Right ventricle myocardium inferior (tissue), 1 donor: ENCODE measurements at places on chromosomes 16 and 17. TPM values are rescaled to one million over a fixed set of nuclear protein-coding genes. Genes with fewer than 3 reads are reported as not detected.

Gene DOC2B
- total RNA-seq = 4.5 TPM

Gene MAP2K6
- 3.8 TPM for total RNA-seq

DNA sequence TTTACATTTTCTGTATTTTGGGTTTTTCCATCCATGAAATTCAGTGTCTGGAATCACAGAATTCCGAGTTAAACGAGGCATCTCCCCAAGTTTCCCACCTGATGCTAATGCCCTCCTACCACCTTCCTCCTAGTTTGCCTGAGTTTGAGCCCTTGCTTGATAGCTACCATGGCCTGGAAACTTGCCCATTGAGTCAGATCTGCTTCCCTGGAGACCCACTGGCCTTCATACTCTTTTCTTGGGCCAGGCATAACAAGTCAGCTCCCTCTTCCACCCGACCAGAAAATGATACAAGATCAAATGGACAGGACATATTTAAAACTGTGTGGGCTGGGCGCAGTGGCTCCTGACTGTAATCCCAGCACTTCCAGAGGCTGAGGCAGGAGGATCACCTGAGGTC is 10.2 kb downstream of the SETD1A start:
- no peak for DNase-seq

- no peak for DNase-seq
Observed at GRCh38 chr17:10031606-10032005, 126.5 kb upstream of the RCVRN start.

- DNase-seq = no peak
Observed at GRCh38 chr16:2950773-2951172, 13.3 kb upstream of the KREMEN2 start.

GRCh38 chr17:2101448-2102257 is 46.8 kb downstream of the HIC1 start:
- no peak for DNase-seq

DNA sequence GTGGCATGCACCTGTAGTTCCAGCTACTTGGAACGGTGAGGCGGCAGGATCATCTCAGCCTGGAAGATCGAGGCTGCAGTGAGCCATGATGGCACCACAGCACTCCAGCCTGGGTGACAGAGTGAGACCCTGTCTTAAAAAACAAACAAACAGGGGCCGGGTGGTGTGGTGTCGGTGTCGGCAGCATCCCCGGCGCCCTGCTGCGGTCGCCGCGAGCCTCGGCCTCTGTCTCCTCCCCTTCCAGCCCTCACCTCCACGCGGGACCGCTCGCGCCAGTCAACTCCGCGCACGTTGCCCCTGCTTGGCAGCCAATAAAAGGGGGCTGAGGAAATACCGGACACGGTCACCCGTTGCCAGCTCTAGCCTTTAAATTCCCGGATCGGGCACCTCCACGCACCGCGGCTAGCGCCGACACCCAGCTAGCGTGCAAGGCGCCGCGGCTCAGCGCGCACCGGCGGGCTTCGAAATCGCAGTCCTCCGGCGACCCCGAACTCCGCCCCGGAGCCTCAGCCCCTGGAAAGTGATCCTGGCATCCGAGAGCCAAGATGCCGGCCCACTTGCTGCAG is 204.7 kb downstream of the CDRT15L2 start:
- DNase-seq = no peak

DNA sequence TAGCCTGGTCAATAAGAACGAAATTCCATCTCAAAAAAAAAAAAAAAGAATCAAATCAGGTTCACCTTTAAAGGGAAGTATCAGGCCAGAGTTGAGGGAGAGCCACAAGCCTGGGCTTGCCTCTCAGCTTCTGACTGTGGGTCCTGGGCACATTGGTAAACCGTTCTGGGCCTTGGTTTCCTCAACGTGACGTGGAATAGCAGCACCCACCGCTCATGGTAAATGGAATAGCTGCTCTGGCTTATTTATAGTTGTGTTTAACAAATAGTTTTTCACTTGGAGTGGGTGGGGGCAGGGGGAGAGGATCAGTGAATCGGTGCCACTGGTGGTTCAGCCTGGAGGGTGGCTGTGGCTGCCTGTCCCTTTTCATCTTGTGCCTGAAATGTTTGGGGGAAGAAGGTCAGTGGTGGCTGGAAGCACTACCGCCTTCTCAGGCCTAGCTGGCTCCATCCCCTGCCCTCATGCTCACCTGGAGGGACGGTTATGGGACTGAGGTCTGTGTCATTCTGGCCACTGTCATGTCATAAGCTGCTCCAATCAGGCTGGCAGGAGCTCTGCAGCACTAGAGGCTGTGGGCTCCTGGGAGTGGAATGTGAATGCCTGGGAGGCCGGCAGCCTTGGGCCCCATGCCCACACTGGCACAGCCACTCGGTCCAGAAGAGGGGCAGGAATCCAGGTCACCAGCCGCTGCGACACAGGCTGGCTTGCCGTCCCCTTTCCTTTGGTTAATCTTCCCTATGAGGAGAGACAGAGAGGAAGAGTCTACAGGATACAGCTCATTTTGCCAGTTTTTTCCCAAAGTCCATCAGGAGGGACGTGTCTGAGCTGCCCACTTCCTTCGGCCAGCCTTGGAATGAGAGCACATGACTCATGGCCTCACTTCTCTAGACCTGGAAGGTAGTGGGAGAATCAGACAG is 27.0 kb downstream of the CCR7 start:
- peak; percentile 84 for DNase-seq

DNA sequence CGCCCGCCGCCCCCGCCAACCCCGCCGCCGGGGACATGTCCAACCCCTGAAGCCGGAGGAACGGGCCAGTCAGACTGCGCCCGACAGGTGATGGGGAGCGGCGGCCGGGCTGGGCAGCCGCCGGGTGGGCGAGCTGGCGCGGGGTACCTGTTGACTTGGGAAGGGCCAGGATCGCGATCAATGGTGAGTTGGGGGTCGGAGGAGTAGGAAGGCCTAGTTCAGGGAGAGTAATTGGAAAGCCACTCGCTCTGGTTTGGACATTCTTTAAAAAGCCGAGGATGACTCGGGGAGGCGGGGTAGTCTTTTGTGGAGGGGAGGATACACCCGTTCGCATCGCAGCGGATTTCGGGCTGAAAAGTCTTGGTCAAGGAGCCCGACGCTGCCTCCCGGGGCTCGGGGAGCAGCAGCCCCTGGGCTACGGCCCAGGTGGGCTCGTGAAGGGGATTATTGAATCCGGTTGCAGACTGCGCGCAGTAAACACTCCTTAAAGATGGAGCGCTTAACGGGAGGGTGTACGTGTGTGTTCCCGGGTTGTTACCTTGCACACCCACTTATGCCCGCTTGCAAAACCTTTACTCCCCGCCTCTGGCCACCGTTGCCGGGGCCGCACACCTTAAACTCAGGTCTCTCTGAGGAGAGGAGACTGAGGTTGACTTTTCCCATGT is 123.8 kb downstream of the GOSR1 start:
- DNase-seq = no peak

- DNase-seq = no peak
Observed at GRCh38 chr16:71258372-71258771, 27.9 kb upstream of the HYDIN start.

GRCh38 chr16:66605979-66606751 is 1.7 kb downstream of the CMTM3 start:
- DNase-seq = no peak

GRCh38 chr16:86388976-86389375 is 121.4 kb upstream of the FOXF1 start:
- DNase-seq = no peak

- no peak for DNase-seq
Observed at GRCh38 chr17:13740686-13741085, 139.0 kb upstream of the HS3ST3A1 start.

GRCh38 chr17:15891318-15891717 is 53.6 kb upstream of the ADORA2B start:
- no peak for DNase-seq
